Mucosa of gallbladder (tissue), 1 donor: ENCODE measurements at places on chromosomes 5 and 9.

- DNase-seq = no peak
Measured at GRCh38 chr5:154466671-154467070, 11.4 kb downstream of the HAND1 start.

DNA sequence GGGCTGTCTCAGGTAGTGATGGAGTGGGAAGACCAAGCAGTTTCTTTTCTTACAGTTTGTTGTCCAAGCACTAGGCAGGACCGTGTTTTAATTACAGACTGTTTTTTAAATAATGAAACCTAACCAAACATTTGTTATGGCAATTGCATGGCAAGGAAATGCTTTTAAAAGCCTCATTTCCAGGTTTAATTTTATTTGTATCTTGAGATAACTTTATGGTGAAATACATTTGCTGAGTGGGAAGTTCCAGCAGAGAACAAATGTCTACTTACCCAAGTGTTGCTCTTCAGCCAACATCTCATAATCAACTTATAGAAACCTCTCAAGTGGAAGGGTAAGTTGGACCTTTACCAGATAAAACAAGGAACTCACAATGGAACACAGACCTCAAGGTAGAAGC, 11.8 kb upstream of the LHFPL2 start:
- DNase-seq = no peak

GRCh38 chr5:144205141-144205551, 34.5 kb downstream of the KCTD16 start:
- no peak for DNase-seq

GRCh38 chr9:136527721-136528710, 17.8 kb downstream of the NOTCH1 start:
- DNase-seq = no peak

DNA sequence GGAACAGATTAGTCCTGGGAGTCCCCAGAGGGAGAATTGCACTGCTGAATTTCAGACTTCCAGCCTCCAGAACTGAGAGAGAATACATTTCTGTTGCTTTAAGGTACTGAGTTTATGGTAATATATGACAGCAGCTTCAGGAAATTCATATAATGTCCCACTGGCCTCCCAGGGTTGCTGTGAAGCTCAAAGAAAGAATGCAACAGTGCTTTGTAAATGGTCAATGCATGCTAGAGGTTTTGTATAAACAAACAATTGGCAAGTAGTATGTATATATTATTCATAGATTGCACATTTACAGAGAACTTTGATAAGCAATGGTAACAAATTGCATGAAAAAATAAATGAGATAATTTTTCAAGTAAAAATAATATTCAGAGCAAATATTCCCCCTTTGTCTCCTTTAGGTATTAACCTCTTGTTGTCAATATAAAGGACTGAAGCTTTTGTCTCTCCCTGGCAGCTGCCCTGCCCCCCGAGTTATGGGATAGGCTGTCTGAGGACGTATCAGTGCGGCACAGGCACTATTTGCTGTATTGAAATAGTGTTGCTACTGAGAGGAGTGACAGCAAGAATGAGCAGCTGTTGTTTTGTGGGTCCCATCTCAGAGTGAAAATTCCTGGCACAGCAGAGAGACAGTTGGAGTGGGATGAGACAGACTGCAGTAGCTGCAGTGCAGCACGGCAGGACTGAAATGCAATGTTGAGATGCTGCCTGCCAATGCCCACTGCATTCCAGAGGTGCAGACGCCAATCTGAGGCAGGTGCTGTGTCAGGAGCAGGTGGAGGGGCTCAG, 194.2 kb upstream of the GLRA1 start:
- no peak for DNase-seq

- no peak for DNase-seq
Measured at GRCh38 chr5:172149073-172149472, 39.0 kb downstream of the STK10 start.

- no peak for DNase-seq
Measured at GRCh38 chr9:99054581-99054980, 50.3 kb upstream of the TGFBR1 start.

GRCh38 chr9:110146373-110146772, 61.6 kb downstream of the C9orf152 start:
- no peak for DNase-seq
